Islet precursor cell (in vitro differentiated cells): ENCODE measurements at places on chromosomes 3 and 15.

- no peak for DNase-seq
Measured at GRCh38 chr15:45392584-45392855, 14.2 kb upstream of the GATM start.

- peak; percentile 98 for DNase-seq
Measured at GRCh38 chr3:120177151-120177550, 82.9 kb upstream of the GSK3B start.

DNA sequence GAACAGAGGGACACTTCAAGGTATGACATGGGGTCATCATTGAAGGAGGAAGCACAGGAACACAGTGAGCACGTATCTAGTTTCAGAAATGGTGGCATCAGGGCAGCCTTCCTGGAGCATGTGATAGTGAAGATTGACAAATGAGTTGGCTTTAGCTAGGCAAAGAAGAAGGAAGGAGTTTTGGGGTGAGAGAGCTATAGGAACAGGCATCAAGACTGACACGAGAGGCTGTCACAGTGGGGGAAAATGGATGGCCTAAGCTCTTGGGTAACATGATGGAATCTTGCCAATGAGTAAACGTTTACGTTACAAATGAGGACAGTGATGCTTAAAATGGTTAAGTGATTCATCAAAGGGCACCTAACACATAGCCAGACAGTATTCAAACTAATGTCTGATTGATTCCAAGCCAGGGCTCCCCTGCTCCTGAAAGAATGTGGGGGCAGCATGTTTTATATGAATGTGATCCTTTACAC lies 23.1 kb upstream of the GPR171 start:
- no peak for DNase-seq

GRCh38 chr3:53518495-53518981 lies 24.1 kb downstream of the CACNA1D start:
- DNase-seq = no peak

- DNase-seq = no peak
Measured at GRCh38 chr15:44654858-44655257, 8.6 kb downstream of the SPG11 start.

DNA sequence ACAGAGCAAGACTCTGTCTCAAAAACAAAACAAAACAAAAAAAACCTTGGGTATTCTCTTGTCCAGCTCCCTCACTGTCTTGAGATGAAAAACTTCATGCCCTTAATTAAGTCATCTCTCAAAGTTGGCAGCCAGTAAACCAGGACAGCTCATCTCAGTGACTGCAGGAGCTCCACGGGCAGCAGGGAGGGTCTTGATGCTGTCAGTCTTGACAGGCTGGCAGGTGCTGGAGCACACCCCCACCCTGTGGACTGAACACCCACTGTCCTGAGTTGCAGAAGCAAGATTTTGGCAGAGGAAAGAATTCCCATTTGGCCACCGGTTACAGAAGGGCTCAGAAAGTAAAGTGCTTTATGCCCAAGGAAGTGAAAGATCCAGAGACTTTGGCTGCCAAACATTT lies 8.0 kb downstream of the DNAJA4 start:
- DNase-seq = no peak

GRCh38 chr15:80414546-80415357 lies 10.6 kb downstream of the ARNT2 start:
- peak; percentile 16 for DNase-seq

GRCh38 chr15:72866866-72867616 lies 83.5 kb upstream of the ADPGK start:
- DNase-seq = no peak

DNA sequence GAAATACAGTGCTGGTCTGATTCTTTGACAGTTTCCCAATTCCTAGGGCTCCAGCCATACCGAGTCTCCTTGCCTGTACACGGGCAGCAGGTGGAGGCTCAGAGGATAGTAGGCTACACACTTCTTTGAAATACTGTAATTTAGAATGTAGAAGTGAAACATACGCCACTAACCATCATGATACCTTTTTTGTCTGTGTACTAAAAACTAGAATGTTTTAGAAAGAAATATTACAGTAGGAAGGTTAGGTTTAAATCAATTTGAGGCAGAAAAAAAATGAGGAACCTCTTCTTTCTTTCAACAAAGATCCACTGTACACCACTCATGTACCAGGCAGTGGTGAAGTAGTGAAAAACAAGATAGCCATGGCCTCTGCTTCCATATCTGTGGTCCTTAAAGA lies 354.7 kb downstream of the MCTP2 start:
- no peak for DNase-seq

- no peak for DNase-seq
Measured at GRCh38 chr3:189724356-189724755, 93.2 kb downstream of the TP63 start.

DNA sequence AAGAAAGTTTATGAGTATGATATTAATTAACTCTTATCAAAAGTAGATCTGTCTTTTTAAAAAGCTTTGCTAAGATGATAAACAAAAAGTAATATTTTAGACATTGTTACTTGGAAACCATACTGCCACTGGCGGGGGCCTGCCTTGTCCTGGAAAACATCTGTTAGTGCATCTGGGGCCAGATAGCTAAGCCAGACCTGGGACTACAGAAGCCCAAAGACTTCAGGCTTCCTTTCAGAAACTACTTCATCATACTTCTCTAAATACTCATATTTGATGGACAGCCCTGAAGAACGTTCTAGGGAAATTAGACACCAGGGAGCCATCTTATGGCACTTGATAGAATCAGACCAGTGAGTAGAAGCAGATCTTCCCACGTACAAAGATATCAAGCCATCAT lies 795.4 kb upstream of the SEMA6D start:
- DNase-seq = no peak

DNA sequence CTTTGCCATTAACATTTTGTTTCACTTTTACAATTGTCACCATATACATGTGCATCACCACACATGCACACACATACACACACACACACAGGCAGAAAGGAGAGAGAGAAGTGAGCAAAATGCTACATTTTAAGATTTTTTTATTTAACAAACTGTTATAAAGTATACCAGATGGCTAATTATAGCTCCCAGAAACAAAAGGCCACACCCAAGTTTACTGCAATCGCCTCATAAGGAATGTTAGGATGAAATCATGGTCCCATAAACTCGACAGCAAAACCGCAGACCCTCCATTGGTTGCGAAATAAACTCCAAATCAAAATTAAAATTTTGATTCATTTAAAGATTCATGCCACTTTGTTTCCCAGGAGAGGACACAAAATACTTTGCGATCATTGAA lies 16.1 kb upstream of the C15orf61 start:
- DNase-seq = no peak

DNA sequence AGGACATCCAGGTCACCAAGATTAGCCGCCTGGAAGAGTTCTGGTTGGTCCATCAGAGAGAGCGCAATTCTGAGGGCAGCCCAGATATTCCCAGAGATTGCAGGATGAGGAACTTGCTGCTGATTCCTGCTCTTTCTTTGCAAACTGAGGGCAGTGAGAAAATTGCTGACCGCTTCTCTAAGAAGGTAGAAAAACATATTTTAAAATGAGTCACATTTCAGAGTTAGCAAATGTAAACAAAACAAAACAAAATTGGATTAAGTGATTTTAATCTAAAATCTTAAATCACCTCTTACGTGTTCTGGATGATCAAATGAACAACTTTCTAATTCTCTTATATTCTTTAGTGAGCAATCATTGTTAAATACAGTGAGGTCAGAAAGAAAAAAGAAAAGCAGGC lies 149.0 kb downstream of the USP13 start:
- no peak for DNase-seq

GRCh38 chr3:113825090-113825489 lies 13.5 kb upstream of the GRAMD1C start:
- DNase-seq = no peak

DNA sequence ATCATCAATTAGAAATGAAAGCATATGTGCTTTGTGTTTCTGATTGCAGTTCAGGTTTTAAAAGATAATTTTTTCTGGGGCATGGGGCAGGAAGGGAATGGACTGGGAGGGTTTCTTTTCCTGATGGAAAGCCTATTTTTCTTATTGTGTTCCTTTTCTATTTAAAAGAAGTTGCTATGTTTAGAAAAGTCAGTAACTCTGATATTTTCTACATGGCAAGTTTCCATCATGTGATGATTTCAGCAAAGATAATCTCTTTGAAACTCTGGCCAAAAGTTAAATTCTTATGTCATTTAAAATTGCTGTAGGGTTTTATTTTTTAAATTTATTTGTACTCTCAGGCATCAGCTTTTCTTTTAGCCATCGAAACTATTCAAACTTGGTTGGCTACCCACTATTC lies 601.2 kb downstream of the FOXP1 start:
- DNase-seq = no peak

GRCh38 chr3:46324036-46324435 lies 29.9 kb upstream of the CCR2 start:
- DNase-seq = no peak

- DNase-seq = no peak
Measured at GRCh38 chr3:43394041-43394554, 107.8 kb downstream of the SNRK start.
